Stimulated activated CD8-positive, alpha-beta memory T cell treated with anti-CD3 and anti-CD28 coated beads, Interleukin-4, amount 100 ng/mL, for 1 hour (primary cell): ENCODE measurements at places on chromosomes 3 and 15.

GRCh38 chr3:95731753-95732152 lies 1082.6 kb upstream of the EPHA6 start:
- no peak for DNase-seq

- no peak for DNase-seq
Measured at GRCh38 chr3:189508784-189509501, 122.2 kb upstream of the TP63 start.

DNA sequence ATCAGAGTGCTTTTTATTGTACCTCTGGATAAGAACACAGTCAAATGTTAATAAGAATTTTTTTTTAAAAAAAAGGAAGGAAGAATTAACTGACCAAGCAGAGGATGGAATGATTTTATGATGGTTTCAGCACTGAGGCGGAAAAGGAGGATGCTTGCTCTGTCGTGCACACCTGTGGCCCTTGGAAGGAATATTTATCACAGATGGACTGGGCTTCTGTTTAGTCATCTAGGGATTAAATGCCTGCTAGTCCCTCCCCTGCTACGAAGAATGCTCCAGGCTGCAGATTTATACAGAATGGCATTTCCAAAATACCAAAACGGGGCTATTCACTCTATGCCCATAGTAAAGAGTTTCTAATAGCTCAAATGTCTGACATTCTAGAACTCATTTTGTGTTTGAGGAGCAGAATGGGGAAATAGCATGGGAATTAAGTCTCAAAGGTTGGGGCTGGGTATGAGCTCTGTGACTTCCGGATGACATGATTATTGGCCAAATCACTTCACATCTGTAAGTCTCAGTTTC lies 92.8 kb upstream of the BCL6 start:
- DNase-seq = no peak

GRCh38 chr3:87508921-87509320 lies 232.5 kb upstream of the POU1F1 start:
- no peak for DNase-seq
